ENCODE measurements at places on chromosomes 2 and 18.

DNA sequence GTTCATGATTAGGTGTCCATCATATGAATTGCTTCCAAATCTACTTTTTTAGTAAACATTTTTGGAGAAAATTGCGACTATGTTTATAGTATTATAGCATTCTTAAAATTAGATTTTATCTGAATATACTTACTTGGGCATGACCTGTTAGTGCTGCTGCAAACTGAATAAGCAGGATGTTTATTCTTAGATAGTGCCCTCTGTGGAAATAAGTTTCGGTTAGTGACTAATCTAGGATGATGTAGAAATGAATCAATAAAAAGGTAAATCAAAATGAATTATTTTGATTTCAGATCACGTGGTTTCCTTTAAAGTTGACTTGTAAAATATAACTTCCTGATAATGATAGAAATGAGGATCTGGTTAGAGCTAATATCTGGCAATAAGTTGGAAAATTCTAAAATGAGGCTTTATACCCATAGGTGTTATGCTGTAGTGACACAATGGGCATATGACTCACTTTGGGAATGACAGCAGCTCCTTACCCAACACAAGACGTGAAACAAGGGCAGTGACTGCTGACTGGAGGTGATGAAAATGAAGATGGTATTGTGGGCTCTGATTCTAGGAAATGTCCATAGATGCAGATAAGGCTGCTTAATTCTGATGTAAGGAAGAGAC lies 165.8 kb upstream of the TCF4 start:
- DNase-seq: no peak

- no peak for DNase-seq
These were observed 343.9 kb upstream of the MMADHC start for GRCh38 chr2:149931486-149931885.

DNA sequence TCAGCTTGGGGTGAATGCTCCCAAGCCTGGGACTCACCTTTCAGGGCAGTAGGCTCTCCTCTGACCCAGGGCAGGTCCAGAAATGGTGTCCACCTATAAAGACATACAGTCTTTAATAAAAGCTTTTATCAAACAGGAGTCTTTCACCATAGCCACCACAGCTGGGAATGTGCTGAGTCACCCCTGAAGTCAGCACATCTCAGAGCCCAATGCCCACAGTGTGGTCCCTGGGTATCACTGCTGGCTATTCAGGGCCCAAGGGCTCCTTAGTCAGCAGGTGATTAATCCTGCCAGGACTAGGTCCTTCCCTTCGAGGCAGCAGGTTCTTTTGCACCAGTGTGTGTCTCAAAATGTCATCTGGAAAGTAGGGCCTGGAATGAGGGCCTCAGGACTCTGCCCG lies 181.9 kb downstream of the MEMO1 start:
- DNase-seq: no peak

DNA sequence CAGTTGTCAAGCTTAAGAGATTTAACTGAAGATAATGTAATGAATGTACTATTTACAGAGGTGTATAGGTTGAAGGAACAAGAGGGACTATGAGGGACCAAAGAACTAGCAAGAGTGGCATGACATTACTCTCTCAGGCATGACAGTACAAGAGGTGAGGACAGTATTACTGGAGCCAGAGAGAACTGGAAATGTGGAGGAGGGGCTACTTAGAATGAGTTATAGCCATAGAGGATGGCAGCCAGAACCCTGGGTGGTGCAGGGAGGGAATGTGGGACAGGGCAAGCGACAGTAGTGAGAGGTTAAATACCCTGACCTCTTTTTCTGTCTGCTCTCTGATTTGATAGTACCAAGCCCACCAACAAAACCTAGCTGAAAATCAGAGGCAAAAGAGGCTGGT lies 122.6 kb upstream of the UGP2 start:
- DNase-seq: no peak

DNA sequence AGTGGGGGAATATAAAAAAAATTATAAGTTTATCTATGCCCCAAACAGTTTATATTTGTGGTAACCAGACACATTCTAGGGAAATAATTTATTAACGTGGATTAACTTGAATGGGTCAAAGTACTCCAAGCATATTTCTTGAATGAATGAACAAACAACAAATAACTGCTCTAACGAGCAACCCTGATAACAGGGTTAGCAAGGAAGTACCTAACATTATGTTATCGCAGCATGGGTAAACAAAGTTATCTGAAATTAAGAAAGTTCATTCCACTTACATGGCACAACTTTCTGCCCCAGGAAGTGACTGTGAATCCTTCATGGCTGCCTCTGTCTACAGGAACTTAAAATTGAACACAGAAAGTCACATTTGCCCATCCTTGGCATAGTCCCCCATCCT lies 812.9 kb upstream of the ACVR2A start:
- no peak for DNase-seq

- DNase-seq: no peak
These were observed 21.1 kb upstream of the KCNG2 start for GRCh38 chr18:79776674-79777073.

DNA sequence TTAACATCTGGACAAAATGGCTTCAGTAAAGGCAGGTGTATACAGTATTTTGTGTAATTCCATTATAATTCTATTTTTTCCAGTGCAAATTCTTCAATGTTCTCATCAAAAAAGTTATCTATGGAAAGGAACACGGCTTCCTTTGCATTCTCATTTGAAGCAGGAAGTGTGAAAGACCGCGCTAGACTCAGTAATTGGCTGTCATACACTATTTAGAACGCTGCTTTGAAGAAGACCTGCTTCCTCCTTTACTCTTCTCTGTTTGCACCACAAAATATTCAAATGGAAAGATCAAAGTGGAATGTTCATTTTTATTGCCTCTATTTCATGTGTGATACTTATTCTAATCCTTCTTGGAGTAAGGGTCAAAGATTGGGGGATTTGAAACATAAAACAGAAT lies 883.7 kb downstream of the TSN start:
- DNase-seq: no peak

DNA sequence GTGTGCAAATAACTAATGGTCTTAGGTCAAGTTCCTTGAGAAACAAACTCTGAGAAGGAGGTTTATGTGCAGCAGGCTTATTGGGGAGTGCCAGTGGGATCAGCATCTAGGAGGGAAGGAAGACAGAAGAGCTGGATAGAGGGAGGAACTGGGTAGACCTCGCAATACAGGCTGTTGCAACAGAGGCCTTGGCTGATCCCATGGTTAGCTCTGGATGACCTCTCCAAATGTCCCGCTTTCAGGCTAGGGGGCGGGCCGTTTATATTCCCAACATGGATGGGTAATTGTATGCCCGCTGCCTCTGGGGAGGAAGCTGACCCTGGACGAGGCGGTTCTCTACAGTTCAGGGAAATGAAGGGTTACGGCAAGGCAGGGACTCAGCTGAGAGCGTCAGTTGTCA lies 14.7 kb upstream of the CAPN13 start:
- no peak for DNase-seq

DNA sequence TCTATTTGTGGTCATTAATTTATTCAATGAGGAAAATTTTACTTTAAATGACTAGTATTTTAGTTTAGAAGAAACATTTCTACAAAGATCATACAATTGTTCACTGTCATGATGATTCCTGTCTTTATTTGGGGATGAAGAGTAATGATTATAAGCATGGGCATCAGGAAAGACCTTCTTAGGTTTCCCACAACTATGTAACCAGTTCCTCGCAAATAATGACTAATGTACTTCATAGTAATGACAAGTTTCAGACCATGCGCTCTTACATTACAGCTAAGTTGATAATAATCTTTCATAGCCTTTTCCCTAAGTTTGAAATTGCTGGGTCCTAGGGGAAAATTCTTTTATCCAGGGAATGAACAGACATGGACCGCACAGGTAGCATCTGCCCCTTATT lies 90.5 kb downstream of the MYO5B start:
- no peak for DNase-seq

DNA sequence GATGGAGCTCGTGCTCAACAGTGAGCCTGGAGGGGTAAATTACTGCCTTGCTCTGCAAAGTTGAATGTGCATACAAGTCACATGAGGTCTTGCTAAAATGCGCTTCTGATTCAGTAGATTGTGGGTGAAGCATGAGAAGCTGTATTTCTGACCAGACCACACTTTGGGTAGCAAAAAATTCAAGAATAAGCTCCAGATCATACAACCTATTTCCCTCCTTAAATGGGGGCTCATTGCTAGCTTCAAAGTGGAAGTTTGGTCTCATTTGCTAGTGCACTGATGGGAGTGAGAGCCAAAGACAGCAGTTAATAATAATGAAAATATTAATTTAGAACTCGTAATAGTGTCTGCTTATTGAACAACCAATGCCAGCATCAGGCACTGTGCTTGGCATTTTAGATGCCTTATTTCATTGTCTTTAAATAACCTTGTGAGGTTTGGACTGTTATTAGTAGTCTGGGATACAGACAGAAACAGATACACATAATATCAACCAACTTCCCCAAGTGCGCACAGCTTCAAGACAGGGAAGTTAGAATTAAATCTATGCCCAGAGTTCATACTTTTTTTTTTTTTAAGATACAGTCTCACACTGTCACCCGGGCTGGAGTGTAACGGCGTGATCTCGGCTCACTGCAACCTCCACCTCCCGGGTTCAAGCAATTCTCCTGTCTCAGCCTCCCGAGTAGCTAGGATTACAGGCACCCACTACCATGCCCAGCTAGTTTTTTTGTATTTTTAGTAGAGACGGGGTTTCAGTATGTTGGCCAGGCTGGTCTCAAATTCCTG lies 18.0 kb downstream of the APOB start:
- DNase-seq: no peak

- no peak for DNase-seq
These were observed 108.9 kb downstream of the INSIG2 start for GRCh38 chr2:118197011-118197675.

GRCh38 chr2:17604050-17604449 lies 63.6 kb downstream of the VSNL1 start:
- DNase-seq: no peak

GRCh38 chr2:172293952-172294351 lies 133.4 kb upstream of the ITGA6 start:
- no peak for DNase-seq

DNA sequence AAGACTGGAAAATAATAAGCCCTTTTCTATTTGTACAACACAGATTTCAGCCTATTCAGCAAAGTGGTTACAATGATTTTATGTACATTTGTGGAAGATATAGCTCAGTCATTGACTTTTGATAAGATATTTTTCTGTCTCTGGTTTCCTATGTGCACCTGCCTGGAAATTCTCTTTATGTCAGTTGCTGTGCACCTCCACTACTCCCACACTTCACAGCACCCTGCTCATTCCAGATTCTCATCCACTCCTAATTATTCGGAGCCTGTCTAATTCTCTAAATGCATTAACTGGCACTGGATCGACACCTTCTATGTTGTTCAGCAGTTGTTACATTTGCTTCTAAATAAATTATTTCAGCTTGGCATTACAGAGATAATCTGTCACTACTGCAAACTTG lies 275.1 kb upstream of the RND3 start:
- no peak for DNase-seq

- DNase-seq: no peak
These were observed 309.3 kb upstream of the MYT1L start for GRCh38 chr2:2640371-2640770.

GRCh38 chr2:10764096-10764785 lies 42.8 kb downstream of the ATP6V1C2 start:
- DNase-seq: no peak

GRCh38 chr18:58537272-58538038 lies 91.4 kb downstream of the ALPK2 start:
- DNase-seq: no peak

GRCh38 chr18:47928466-47928865 lies 2.0 kb downstream of the SMAD2 start:
- no peak for DNase-seq

GRCh38 chr2:110149330-110150220 lies 34.0 kb upstream of the MALL start:
- DNase-seq: no peak

GRCh38 chr2:67145851-67146250 lies 251.3 kb upstream of the ETAA1 start:
- no peak for DNase-seq

DNA sequence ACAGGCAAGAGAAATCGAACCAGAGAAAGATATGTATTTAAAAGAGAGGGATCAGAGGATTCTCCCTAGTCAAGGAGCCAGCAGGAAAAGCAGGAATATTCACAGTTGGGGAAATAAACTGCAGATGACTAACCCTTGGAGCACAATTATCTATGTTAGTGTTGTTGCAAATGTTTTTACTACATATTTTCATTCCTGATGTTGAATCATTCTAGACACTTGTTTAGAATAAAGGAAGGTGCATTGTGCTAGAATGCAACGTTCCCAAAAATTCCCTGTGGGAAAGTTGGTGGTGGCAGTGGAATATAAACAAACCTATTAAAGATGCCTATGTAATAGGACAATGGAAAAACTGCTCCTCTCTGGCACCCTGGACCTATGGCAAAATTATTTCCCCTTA lies 63.3 kb downstream of the DTNA start:
- no peak for DNase-seq

- no peak for DNase-seq
These were observed 37.6 kb downstream of the RMC1 start for GRCh38 chr18:23540867-23541266.

GRCh38 chr2:195569255-195569654 lies 87.8 kb upstream of the SLC39A10 start:
- DNase-seq: no peak

GRCh38 chr2:37802899-37803379 lies 122.1 kb upstream of the RMDN2 start:
- DNase-seq: no peak
